ENCODE measurements at places on chromosomes 16 and 17. TPM values are rescaled to one million over a fixed set of nuclear protein-coding genes. Genes with fewer than 3 reads are reported as not detected.

The KRTAP16-1 gene
- not detected for total RNA-seq

The STAT5B gene
- 12.6 TPM for total RNA-seq

The TBC1D28 gene
- not detected for total RNA-seq

The ALDH3A1 gene
- total RNA-seq = not detected

The OR3A3 gene
- not detected for total RNA-seq

The SBK1 gene
- 0.06 TPM for total RNA-seq

The TNFRSF13B gene
- not detected for total RNA-seq

The GFAP gene
- not detected for total RNA-seq

The GUCY2D gene
- total RNA-seq = not detected

DNA sequence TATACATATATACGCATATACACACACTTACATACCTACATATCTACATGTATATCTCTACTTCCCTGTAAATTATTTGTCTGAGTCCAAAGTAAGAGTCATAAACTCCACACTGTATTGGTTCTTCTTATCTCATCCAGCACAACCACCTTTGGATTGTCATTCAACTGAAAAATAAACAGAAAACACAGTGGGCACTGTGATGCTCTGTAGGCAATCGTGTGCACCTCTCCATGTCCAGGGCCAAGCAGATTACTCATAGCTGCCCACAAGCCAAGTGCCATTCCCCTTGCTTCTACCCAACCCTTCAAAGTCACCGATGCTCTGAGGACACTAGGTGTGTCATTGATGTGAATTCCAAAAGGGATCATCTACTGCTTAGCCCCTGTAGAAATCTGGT lies 12.9 kb upstream of the TEKT3 start:
- DNase-seq = no peak

DNA sequence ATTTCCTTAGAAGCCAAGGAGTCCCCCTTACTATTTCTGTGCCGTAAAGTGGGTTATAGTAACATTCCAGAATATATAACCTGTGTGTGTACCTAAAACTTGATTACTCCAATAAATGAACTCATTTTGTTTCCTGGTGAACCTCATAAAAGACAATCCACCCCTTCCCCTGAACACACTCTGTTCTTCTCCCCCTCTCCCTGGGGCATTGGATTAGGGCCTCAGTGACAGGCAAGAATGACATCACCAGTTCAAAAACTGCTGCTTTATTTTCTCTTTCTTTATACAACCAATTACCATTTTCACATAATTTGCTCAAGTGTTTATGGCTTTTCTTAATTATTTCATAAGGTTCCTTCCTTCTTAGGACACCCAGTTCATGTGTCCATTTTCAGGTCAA lies 17.4 kb downstream of the AARSD1 start:
- DNase-seq = no peak

GRCh38 chr17:72111336-72111923 lies 9.4 kb upstream of the SOX9 start:
- no peak for DNase-seq

- peak; percentile 1 for DNase-seq
Observed at GRCh38 chr16:76946879-76947278, 244.1 kb upstream of the MON1B start.

DNA sequence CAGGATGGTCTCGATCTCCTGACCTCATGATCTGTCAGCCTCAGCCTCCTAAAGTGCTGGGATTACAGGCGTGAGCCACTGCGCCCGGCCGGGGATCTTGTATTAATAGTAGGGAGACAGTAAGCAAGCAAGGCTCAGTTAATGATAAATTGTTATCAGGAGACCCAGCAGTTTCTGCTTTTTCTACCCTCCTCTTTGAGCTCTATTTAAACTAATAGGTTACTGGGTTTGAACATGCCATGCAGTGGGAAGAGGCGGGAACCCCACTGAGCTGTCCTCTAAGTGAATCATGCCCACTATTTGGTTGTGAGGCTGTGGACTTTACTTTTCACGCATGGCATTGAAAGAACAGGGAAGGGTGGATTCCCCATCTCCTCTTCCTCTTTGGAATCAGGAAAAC lies 223.9 kb downstream of the WWOX start:
- DNase-seq = no peak

DNA sequence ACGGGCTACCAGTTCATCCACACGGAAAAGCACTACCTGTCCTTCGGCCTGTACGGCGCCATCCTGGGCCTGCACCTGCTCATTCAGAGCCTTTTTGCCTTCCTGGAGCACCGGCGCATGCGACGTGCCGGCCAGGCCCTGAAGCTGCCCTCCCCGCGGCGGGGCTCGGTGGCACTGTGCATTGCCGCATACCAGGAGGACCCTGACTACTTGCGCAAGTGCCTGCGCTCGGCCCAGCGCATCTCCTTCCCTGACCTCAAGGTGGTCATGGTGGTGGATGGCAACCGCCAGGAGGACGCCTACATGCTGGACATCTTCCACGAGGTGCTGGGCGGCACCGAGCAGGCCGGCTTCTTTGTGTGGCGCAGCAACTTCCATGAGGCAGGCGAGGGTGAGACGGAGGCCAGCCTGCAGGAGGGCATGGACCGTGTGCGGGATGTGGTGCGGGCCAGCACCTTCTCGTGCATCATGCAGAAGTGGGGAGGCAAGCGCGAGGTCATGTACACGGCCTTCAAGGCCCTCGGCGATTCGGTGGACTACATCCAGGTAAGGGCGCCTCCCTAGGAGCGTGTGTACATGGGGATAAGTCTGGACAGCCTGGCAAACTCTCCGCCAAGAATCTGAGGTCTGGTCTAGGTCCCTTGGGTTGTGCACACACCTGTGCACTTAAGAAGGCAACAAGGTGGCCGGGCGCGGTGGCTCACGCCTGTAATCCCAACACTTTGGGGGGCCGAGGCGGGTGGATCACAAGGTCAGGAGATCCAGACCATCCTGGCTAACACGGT lies 4.2 kb downstream of the HAS3 start:
- no peak for DNase-seq

- no peak for DNase-seq
Observed at GRCh38 chr17:67044016-67044772, at the start of gene CACNG1. TSS of gene CACNG1 (plus strand) at chr17:67044554. CDS start at chr17:67044661, 107 bp downstream.

DNA sequence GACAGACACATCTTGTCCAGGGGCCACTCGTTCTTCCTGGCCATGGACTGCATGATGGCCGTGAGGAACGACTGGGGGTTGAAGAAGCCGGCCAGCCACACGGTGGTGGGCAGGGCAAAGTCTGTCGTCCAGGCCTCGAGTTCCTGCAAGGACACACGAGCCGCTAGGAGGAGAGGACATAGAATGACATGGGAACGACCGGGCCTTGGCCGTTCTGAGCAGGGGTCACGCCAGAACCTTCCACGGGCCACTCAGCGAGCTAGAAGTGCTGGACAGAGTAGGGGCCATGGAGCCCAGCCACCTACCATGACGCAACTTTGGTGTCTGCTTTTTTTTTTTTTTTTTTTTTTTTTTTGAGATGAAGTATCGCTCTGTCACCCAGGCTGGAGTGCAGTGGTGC lies 47.0 kb downstream of the PGS1 start:
- DNase-seq = no peak

- no peak for DNase-seq
Observed at GRCh38 chr17:50954641-50955121, 88.5 kb upstream of the TOB1 start.

DNA sequence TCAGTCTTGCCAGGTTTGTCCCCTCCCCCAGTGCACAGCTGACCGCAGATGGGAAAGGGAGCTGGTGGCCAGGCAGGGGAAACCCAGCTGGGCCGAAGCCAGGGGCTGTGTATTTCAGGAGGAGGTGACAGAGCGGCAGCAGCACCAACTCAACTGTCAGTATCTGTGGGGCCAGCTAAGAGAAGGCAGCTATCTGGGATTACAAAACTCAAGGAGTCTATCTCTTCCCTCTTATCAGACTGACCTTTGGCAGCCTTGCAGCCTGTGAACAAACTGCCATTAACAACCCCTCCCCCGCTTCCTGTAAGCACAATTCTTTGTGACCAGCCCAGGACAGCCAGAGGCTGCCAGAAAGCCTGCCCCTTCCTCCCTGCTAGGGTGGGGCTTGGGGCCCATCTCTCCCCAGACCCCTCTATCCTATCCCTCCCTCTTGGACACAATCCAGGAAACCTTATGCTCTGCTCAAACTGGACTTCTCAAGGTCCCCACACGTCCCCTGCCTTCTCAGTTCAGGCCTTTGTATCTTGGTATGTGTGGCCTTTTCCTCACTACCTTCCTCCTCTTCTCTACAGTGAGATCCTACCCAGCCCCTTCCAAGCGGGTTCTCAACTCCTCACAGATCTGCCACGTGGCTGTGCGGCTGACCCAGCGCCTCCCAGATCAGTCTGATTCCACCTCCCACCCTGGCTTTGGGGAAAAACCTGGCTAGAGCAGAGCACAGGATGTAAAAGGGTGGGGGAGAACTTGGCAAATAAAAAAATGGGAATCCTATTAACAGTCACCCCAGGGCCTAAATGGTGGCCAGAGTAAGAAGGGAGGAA lies 10.5 kb downstream of the ST3GAL2 start:
- peak; percentile 92 for DNase-seq

- DNase-seq = no peak
Observed at GRCh38 chr16:17607609-17608008, 136.8 kb upstream of the XYLT1 start.

- DNase-seq = no peak
Observed at GRCh38 chr16:26672206-26672605, 394.5 kb upstream of the C16orf82 start.

GRCh38 chr17:49297141-49297540 lies 64.9 kb downstream of the ZNF652 start:
- DNase-seq = no peak

DNA sequence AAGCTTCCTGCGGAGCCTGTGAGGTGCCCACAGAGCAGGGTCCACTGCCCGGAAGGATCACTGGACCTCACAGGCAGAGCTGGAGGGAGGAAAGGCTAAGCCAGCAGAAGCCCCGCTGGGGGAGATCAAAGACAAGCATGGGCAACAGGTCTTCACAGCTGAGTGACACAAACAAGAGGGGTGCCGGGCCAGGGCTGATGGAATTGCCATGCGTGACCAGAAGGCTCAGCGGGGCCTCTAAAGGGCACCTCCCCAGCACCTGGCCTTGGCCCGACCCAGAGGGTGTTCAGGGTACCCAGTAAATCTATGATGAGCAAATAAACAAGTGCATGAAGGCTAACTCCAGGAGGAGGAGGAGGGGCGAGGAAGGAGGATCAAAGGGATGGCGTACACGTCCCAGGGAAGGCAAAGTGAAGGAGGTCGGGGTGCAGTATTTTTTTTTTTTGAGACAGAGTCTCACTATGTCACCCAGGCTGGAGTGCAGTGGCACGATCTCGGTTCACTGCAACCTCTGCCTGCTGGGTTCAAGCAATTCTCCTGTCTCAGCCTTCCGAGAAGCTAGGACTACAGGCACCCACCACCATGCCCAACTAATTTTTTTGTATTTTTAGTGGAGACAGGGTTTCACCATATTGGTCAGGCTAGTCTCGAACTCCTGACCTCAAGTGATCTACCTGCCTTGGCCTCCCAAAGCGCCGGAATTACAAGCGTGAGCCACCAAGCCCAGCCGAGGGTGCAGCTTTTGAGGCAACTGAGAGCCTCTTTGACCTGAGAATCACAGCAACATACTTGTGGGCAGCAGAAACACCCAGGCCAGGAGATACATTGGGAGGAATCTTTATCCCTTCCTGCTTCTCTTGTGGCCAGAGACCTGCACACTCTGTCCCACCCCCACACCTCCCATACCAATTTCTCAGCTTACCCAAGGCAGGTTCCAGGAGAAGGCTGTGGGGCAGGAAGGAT lies 16.1 kb upstream of the EXOC7 start:
- no peak for DNase-seq

Data from LHCN-M2 (cell line).